Stimulated activated CD8-positive, alpha-beta memory T cell treated with anti-CD3 and anti-CD28 coated beads, Interleukin-4, amount 100 ng/mL, for 24 hours (primary cell): ENCODE measurements at places on chromosomes 11 and 22.

- no peak for DNase-seq
Measured at GRCh38 chr22:39915295-39915726, 14.4 kb downstream of the GRAP2 start.

DNA sequence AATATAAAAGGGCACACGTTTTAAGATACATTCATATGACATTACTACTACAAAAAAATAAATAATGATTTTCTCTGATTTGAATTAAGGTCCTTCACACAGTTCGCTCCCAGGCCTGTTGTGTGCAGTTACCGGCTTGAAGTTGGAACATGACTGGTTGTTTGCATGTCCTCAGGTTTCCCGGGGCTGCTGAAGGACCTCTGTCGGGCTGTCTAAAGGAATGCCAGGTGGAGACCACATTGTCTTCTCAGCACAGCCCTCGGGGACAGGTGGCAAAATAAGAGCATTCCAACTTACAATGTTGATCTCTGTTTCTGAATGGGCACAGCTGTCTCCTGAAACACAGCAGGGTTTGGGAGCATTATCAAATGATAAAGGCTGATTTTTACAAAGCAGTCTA lies 14.9 kb downstream of the VSIG10L2 start:
- no peak for DNase-seq

DNA sequence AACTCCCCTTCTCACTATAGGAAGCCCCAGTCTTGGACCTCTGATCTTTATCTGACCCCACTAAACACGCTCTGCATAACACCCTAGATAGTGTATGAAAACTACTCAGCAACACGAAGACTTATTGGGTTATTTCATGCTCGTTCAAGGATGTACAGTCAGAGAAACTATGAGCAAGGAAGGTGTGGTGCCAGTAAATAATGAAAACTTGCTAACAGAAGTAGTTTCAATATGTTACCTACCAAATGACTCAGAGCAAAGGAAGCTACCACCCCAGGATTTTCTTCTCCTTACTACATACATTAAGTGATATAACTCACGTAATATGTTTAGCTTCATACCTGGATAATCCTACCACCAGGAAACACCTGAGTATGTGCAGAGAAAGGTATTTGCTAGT lies 25.9 kb upstream of the LYVE1 start:
- DNase-seq = no peak

GRCh38 chr11:82711648-82712047 lies 22.0 kb downstream of the FAM181B start:
- DNase-seq = no peak

GRCh38 chr22:19419464-19420178 lies 11.9 kb downstream of the HIRA start:
- DNase-seq = no peak

DNA sequence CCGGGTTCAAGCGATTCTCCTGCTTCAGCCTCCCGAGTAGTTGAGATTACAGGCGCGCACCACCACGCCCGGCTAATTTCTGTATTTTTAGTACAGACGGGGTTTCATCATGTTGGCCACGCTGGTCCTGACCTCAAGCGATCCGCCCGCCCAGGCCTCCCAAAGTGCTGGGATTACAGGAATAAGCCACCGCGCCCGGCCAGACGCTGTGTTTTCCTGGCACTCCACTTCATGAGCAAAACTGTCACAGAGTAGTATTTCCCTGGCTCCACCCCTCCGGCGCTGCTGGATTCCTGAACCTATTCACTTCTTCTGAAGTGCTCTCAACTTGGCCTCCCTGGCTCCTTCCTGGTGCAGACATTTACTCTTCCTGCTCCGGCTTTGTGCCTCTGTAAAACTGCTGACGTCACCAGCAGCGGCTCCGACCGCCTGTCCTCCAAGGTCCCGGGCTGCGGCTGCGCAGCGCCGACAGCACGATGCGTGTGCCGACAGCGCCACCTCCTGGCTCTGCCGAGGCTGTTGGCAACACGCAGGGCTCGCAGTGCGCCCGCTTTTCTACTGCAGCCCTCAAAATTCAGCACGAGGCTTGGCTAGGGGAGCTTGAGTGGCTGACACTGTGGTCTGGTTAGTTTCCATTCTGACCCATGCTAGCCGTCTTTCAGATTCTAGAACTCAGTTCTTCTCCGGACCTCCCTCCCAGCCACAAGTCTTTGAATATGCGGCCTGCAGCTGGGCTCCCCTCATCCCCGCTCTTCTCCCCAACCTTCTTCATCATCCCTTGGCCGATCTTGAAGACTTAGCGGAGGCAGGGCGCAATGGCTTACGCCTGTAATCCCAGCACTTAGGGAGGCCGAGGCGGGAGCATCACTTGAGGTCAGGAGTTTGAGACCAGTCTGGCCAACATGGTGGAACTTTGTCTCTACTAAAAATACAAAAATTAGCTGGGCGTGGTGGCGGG lies 36.6 kb downstream of the APOL3 start:
- peak; percentile 84 for DNase-seq

- DNase-seq = no peak
Measured at GRCh38 chr11:44290208-44290607, 19.7 kb downstream of the ALX4 start.

DNA sequence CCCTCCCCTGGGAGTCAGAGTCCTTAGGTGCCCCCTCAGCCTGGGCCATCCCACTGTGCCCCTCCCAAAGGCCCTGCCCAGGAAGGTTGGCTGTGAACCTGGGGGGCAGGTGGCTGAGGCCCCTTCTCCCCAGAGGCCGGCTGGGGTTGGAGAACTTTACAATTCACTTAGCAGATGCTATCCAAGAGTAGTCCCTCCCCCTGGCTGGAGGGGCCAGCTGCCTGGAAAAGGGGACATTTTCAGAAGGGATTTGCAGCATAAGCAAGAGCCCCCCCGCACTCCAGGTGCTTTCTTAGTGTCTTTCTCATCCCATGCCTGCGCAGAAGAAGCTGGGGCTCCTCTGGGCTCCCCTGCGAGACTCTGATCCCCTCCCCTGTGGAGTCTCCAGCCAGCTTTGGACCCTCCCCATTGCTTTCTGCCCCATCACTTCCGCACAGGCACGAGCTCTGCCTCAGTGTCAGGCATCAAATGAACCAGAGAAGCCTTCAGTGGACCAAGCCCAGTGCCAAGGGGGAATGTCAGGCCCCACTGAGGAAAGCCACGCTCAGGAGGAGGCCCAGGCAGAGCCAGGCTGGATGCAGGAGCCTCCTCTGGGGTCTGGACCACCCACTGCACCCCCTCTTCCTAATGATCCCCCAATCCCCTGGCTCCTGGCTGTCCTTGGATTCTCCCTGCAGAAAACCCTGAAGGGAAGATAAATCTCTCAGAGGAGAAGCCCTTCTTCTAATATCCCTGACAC lies 3.7 kb downstream of the SSTR3 start:
- no peak for DNase-seq

GRCh38 chr11:6674862-6675261 lies 8.3 kb downstream of the MRPL17 start:
- no peak for DNase-seq

DNA sequence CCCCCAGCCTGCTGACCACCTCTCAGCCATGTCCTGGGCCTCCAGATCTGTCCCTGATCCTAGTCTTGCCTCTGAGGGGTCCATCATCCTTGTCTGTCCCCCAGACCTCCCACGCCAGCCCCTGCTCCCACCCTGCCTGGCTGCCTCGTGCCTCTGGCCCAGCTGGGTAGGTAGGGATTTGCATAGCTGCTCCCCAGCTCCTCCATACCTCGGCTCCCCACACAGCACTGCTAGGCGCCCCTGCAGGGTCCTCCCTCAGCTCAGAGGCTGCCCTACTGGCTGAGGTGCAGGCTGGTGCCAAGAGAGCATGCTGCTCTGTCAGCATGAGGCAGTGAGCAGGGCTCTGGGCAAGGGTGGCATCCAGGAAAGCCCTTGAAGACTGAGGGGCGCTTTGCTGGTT lies 47.7 kb downstream of the NFAM1 start:
- no peak for DNase-seq

DNA sequence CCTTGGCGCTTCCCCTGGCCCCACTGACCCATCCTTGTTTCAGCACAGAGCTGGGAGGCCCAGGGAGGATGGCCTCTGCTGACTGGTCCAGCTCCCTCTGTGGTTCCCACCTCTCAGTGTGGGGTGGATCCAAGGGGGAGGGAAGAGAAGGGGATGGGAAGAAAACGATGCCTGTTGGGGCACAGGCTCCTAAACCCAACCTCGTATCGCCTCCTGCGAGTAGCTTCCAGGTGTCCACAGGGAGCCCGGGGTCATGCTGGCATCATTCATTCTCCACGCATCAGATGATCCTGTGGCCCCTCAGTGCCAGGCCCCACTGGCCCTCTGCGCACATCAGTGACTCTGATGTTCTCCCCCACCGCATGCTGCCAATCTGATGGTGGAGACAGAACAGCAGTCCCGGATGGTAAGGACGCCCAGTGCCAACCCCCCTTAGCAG lies 5.1 kb downstream of the MYEOV start:
- no peak for DNase-seq

DNA sequence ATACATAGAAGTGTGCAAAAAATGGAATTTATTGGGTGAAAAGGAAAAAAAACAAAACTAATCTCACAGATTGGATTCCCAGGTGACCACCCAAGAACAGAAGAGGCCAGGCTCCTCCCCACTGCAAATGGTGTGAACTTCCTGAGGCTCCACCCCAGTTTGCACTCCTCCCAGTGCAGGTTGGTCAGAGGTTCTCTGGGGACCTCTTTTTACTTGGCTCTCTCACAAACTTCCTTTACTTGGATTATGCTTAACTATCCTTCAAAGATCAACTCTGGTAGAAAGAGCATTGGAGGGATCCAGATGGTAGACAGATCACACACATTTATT lies 138.9 kb upstream of the CCDC90B start:
- DNase-seq = no peak

DNA sequence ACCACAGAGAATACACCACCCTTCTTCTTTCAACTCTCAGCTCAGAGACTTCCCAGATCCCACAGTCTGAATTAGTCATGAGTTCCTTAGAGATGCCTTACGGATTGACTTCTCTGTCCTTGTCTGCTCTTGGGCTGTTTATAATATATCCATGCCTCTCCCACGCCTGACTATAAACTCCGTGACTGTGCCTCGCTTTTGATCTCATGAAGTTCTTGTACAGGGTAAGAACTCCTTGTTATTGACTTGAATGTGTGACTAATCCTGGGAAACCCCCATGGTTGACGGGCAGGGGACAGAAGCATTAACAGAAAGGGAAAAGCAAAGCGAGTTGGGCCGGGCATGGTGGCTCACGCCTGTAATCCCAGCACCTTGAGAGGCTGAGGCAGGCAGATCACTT lies 62.4 kb upstream of the POU2AF1 start:
- no peak for DNase-seq

DNA sequence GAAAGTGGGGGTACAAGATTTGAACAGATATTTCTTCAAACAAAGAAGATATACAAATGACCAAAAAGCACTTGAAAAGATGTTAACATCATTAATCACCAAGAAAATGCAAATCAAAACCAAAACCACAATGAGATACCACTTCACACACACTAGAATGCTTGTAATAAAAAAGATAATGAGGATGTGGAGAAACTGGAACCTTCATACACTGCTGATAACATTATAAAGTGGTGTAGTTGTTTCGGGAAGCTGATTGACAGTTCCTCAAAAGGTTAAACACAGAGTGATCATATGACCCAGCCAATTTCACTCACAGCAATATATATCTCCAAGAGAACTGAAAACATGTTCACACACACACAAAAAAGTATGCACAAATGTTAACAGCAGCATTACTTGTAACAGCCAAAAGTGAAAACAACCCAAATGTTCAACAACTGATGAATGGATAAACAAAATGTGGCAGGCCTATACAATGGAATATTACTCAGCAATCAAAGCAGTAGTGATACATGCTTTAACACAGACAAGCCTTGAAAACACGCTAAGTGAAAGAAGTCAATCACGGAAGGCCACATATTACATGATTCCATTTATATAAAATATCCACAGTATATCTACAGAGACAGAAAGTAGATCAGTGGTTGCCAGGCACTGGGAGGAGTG lies 15.1 kb downstream of the PITPNB start:
- no peak for DNase-seq

GRCh38 chr11:46272816-46273427 lies 4.5 kb upstream of the CREB3L1 start:
- no peak for DNase-seq

- DNase-seq = no peak
Measured at GRCh38 chr11:46414879-46415278, 23.3 kb upstream of the CHRM4 start.

DNA sequence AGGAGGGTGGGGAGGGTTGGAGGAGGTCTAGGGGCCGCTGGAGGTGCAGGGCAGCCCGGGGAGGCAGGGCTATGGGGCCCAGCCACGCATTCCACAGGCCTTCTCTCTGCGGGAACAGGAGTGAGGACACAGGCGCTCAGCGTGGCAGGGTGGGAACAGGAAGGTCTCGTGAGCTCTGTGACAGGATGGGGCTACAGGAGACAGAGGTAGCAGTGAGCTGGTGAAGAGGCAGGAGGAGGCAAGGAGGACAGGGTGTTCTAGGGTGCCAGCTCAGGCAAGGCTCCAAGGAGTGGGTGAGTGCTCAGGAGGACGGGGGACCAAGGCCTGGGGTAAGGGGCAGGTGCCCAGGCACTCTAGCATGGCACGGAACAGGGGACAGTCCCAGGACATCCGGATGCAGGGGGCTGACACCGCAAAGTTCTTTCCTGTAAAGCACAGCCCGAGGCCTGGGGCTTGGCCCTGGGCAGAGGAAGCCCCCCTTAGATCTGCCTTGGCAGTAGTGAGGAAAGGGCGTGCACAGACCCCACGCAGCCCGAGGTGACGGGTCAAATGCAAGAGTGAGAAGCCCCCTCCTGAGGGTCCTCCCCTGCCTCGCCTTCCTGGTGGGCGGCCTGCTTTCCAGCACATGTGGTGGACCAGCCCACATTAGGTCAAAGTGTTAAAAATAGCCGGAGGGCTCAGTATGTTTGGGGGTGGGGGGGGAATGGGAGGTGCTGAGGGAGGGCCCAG lies 4.7 kb upstream of the NEAT1 start:
- DNase-seq = no peak

- no peak for DNase-seq
Measured at GRCh38 chr11:121578251-121578976, 125.6 kb upstream of the SORL1-AS1 start.

- DNase-seq = no peak
Measured at GRCh38 chr11:107713009-107713408, 1.2 kb upstream of the SLN start.

- no peak for DNase-seq
Measured at GRCh38 chr11:64006398-64006797, 20.2 kb downstream of the OTUB1 start.

GRCh38 chr11:134125507-134125906 lies 56.6 kb downstream of the JAM3 start:
- DNase-seq = no peak

GRCh38 chr11:123775289-123775688 lies 21.0 kb upstream of the OR6X1 start:
- no peak for DNase-seq

GRCh38 chr11:119144825-119145486 lies 3.9 kb upstream of the ABCG4 start:
- no peak for DNase-seq

DNA sequence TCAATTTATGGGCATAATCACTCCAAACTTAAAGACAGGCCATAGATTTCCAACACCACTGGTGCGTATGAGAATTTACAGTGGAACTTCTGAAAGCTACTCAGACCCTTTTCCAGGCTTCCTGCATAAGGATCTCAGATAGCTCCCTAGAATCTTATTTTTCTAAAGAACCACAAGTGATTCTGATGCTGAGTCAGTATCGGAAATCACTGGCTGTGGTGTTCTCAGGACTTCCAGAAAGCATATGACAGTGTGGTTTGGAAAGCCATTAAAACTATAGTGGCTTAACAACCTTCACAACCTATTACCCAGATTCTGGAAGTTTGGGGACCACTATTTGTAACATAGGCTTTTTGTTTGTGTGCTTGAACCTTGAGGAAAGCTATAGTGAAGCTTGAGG lies 756.0 kb downstream of the DLG2 start:
- DNase-seq = no peak
